Progenitor cell of endocrine pancreas (in vitro differentiated cells): ENCODE measurements at places on chromosomes 1 and 21. TPM values are rescaled to one million over a fixed set of nuclear protein-coding genes. Genes with fewer than 3 reads are reported as not detected.

DNA sequence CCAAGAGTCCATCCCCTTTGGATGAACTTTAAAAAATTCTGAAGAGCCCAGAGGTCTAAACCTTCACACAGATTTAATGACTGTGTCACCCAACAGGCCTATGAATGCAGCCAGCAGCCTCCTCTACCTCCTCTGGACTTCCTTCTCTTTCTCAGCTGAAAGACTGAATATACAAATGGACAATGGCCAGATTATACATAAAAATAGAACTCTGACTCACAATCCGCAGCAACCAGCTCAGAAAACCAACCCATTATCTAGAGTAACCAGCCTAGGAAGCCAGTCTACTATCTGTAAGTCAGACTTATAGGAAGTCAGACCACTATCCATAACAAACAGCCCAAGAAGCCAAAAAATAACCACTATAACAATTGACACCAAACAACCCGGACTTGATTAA is 224.5 kb downstream of the ASTN1 start:
- no peak for DNase-seq

- DNase-seq: no peak
These were observed 60.8 kb upstream of the KCNJ15 start for GRCh38 chr21:38196036-38196435.

DNA sequence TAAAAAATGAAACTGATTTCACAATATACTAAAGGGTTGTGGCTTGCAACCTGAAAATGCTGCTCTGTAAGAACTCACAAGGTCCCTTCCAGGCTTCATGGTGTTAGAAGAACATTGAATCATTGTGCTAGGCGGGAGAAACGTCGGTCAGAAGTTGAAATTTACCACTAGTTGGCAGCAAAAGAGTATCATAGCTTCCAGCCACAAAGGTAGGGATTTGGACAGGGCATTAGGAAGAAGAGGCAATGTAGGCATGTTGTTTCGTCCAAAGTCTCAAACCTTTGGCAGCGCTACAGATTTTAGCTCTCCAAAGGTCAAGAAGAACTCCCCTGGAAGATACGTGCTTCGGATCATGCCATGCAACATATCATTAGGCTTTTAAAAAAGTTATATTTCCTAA is 62.5 kb upstream of the ZP4 start:
- DNase-seq: no peak

- DNase-seq: no peak
These were observed 465.6 kb upstream of the ADGRL4 start for GRCh38 chr1:79472067-79472656.

- DNase-seq: no peak
These were observed 17.4 kb downstream of the CNST start for GRCh38 chr1:246583448-246584185.

LCE1F gene
- not detected in 2 replicates for total RNA-seq

DNA sequence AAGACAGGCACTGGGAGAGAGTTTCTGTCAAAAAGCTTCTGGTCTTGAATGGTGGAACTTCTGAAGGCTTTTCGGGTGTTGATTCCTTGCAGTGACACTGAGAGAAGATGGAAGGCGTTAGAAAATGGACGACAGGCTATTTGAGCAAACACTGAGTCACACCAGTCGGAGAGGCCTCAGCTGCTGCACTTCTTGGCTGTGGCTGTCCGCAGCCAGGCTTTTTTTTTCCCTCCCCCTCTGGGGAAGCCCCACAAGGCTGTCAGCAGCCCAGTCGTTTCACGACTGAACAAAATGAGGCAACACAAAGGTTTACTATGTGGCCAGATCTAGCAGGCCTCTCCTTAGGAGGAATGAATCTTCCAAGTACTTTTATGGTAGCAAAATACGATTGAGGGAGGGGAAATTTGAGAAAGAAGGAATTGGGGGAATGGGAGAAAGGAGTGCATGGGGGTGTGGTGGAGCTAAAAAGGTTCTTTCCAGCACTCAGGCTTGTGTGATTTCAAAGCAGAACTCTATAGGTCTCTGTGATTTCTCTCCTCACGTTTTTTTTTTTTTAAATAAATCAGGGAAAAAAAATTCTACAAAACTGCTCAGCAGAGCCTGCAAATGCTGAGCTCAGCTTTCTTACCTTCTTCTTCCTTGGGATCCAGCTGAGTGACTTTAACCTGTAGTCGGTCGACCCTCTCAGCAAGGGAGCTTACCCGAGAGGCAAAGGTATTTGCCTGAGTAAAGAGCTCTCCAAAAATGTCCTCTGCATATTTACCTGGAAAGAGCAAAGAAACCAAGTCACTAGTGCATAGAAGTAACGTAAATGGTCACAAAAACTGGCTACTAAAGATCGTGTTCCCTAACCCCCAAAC is 26.1 kb downstream of the GPR3 start:
- no peak for DNase-seq

GRCh38 chr1:70764747-70765146 is 282.9 kb downstream of the PTGER3 start:
- DNase-seq: no peak

DNA sequence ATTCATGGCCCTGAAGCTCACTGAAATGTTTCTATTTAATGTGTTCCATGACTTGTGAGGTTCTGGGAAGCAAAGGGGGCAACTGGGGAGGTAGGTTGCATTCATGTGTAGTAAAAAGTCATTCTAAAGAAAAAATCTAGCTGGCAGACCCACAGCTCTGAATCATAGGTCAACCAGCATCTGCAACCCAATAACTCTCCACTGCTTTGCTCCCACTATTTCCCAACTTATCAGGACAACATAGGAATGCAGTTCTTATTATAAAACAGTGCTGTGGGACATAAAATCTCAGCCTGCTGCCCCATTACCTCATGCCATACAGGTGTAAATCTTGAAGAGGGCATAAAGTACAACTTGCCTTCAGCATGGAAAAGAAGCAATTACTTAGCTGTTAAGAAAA is 576.1 kb upstream of the PTBP2 start:
- no peak for DNase-seq

GRCh38 chr1:51331206-51332100 is 1.1 kb upstream of the TTC39A start:
- DNase-seq: no peak

POU3F1 gene
- 0.31 and 0.43 TPM in 2 replicates for total RNA-seq

DNA sequence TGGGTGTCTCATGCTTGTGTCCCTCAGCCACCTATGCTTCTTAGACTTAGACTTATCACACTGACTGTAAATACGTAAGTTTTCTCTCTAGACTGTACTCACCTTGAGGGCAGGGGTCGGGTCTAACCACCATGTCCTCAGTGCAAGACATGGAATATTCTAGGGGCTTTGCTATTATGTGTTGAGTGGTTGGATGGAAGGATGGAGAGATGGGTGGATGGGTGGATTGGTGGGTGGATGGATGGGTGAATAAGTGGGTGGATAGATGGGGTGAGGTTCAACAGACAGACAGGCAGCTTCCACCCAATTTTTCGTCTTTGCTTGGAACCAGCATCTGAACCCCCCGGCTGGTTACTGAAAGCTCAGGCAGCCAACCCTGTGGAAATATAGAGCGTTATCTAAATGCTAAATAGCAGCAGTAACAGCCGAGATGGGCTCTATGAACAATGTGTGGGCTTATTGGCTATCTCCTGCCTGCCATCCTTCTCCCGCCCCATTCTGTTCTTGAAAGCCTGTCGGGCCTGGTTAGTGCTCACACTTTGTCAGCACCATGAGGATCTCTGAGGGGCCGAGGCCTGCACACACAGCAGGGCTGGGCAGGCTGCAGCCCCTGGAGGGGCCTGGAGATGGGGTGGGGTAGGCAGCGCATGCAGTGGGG is 130.7 kb downstream of the ACTL8 start:
- DNase-seq: no peak

GRCh38 chr1:232574077-232574476 is 55.9 kb downstream of the SIPA1L2 start:
- no peak for DNase-seq

- no peak for DNase-seq
These were observed 32.7 kb upstream of the WASF2 start for GRCh38 chr1:27522432-27523336.

GRCh38 chr21:34195335-34195734 is 122.0 kb downstream of the MRPS6 start:
- DNase-seq: no peak

USP24 gene
- total RNA-seq: 57.1 and 61.0 TPM in 2 replicates

DNA sequence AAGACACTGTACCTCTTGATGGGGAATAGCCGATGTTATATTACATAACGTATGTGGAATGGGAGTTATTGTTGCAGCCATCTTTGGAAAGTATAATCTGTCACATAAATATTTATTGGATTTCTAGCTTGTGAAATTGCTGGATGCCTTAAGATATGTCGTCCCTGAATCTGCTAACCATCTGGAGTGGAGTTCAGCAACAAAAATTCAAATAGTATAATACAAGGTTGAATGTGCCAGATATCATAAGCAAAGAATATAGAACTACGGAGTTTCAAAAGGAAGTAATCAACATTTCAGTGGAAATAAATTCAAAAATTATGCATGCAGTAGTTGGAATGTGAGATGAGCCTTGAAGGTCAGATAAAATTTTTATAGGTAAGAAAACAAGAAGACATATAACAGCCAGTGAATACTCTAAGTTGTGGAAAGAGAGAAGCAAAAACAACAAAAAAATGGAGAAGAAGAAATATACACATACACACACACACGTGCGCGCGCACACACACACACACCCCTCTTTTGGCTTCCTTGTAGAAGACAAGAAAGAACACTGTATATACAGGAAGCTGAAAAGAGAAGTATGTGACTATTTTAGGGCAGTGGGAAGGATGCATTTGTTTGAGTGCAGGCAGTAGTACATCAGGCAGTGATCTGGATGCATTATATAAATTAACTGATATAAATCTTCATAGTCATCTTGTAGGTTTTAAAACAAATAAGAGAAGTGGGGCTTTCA is 516.7 kb downstream of the KCNT2 start:
- DNase-seq: no peak

HEATR1 gene
- 46.5 and 55.9 TPM in 2 replicates for total RNA-seq

GJA5 gene
- not detected in 2 replicates for total RNA-seq

- no peak for DNase-seq
These were observed 87.3 kb downstream of the DISP3 start for GRCh38 chr1:11566042-11566850.

DNA sequence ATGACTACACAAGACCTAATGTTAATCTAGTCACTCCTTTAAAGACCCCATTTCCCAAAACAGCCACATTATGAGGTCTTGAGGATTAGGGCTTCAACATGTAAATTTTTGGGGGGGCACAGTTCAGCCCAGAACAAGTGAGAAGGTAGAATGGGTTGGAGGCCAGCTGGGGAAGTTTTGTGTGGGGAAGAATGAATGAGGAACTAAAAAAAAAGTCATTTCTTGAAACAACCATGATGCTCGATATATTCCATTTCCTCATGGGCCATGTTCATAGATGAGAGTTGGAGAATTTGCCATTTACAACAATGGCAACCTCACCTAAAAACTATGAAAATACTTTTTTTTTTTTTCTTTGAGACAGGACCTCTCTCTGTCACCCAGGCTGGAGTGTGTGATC is 14.5 kb downstream of the NLRP3 start:
- DNase-seq: no peak

SAMD13 gene
- total RNA-seq: 10.4 and 14.3 TPM in 2 replicates

- DNase-seq: peak; percentile 46
These were observed 155.4 kb downstream of the CLEC20A start for GRCh38 chr1:178341261-178341956.

- no peak for DNase-seq
These were observed 8.6 kb upstream of the RCAN1 start for GRCh38 chr21:34623516-34623915.

SH3BP5L gene
- total RNA-seq: 32.5 and 35.1 TPM in 2 replicates

GRCh38 chr1:181504399-181504842 is 21.1 kb downstream of the CACNA1E start:
- no peak for DNase-seq

- DNase-seq: no peak
These were observed 81.2 kb upstream of the RUNX3 start for GRCh38 chr1:25011275-25011674.

DNA sequence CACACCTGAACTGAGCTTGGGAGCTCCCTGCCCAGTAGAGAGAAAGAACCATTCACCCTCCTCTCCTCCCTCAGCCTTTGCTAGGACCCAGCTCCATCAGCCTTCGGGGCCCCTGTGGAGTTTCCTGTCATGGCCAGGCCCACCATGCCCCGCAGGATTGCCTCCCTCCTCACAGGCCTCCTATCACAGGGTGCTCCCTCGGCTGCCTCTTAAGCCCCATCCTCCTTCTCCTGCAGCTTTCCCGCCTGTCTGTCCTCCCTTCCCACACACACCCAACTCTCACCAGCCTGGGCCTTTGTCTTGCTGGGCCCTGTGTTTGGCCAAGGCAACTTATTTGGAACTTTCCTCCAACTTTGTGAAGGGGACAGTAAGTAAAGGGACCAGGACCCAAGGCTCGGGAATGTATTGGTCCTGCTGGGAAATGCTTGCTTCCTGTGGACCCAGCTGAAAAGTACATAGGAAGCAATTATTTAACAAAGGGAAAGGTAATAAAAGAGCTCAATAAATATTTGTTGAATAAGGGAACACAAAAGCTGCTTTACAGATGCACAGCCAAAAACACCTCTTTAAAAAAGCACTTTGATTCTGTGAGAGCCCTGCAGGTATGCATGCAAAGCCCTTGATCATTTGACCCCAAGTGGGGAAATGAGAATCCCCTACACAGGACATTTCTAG is 31.6 kb upstream of the TENT5C start:
- DNase-seq: no peak

GRCh38 chr1:205652984-205653383 is 21.2 kb upstream of the ELK4 start:
- DNase-seq: no peak
